T-helper 17 cell (primary cell): ENCODE measurements at places on chromosomes 16 and 17.

DNA sequence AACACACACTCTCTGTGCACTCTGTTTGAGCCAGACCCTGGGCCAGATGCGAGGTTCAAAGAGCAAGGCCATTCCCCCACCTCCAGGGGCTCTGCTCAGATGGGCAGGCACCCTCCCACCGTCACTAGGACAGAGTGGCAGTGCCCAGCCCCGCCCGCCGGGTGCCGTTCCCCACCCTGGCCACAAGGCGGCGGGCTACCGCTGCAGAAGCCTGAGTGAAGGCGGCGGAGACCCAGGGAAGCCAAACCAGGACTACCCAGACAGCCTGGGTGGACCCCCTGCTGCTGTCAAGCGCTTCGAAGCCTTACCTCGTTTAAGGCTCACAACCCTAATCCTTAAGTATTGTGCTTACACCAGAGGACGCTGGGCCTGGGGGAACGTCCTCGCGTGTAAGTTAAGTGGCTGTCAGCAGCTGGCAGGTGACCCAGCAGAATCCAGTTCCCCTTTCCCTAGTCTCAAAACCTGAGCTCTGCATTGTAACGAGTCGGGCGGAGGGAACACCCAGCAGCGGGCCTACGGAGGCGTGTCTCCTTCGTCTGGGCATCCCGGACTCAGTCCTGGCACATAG is 4.5 kb downstream of the ARHGAP27 start:
- peak; percentile 85 for DNase-seq

- DNase-seq = no peak
Measured at GRCh38 chr16:88132836-88133506, 181.7 kb downstream of the BANP start.

DNA sequence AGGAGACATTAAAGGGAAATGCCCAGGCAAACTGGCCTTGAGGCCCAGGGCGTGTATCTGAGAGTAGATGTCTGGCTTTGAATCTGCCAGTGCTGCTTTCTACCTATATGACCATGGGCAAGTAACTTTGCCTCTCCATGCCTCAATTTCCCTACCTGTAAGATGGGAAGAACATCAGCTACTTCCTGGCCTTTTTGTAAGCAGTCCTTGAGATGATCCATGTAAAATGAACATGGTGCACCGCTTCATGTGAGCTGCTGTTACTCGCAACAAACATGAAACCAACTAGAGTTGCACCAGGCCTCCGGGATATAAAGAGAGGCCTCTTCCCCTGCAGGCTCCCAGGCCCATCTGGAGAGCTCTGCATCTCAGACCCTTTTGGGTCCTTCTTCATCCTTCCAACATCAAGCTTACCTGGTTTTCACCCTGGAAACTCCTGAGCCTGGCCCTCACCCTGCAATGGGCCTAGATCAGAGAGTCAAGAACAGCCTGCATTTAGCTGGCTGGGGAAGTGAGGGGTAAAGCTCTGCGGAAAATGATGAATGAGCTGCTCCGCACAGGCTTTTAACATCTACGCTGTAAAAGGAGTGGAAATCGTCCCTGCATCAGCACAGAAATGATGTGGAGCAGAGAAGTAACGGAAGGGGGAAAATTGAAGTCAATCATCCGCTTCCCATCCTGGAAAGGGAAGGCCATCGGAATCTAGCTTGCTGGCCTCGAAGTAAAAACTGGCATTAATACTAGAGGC is 2.3 kb upstream of the MYH11 start:
- DNase-seq = no peak

GRCh38 chr16:81523387-81524115 is 78.9 kb downstream of the CMIP start:
- no peak for DNase-seq

GRCh38 chr17:80191192-80191591 is 21.4 kb downstream of the CARD14 start:
- DNase-seq = no peak

DNA sequence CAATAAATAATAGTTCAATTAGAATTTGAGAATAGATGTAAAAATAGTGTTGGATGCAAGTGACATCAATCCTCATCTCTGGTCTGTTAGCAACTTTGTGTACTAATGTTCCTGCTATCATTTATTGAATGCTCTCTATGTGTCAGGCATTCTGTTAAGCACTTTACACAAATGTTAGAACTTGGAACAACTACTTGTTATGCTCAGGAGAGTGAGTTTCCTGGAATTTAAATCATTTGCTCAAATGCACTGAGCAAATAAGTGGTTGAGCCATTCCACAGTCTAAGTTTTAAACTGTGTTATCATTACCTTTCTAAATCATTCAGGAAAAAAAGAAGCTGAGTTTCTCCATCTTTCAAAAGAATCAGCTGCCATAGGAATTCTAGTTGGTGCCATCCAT is 1327.3 kb upstream of the GOT2 start:
- DNase-seq = no peak

- no peak for DNase-seq
Measured at GRCh38 chr16:67025210-67025550, 3.8 kb upstream of the CBFB start.

DNA sequence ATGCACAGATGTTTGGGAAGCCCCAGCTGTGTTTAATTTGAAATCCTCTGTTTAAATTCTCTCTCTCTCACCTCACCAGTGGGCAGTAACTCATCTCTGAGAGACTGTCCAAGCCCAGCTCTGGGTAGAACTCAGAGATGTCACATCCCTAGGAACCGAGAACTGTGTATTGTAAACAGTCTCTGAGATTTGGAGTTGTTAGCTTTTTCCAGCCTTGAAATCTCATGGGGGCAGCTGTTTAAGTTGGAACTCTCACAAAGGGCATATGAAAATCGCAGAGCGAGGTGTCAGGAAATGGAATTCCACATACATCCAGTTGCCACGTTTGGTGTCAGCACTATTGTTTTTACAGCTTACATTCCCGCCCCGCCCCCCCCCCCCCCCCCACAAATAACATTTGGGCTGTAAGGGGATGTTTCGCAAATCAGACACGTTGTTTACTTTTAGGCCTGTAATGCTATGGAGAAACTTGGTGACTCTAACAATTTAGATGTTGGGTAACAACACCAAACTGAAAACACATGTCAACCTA is 34.3 kb downstream of the VPS35L start:
- no peak for DNase-seq

DNA sequence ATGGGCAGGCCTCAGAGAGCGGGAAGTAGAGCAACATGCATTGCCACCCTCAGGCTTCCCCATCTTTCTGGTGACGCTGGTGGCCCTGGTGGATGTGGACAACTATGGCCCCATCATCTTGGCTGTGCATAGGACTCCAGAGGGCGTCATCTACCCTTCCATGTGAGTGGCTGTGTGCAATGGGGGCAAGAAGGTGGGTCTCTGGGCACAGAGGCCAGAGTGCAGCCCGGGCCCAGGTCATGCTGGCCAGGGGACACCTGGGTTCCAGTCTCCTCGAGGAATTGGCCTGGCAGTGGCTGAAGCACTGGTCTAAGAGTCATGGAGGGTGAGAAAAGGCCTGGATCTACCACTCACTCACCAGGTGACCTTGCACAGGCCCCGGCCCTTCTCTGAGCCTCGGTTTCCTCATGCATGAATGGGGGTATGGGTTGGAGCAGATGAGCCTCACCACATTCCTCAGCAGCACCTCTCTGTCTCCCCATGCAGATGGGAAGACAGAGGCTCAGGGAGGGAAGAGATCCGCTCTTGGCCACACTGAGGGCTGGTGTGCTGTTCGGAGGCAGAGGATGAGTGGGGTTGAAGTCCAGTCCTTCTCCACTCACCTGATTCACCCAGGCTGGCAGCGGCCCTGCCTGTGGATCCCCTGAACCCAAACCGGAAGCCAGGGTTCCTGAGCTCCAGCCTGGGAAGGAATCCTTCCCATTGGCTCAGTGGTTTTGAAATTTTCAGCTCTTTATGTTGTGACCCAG is 7.2 kb upstream of the ADGRG3 start:
- DNase-seq = no peak

- DNase-seq = no peak
Measured at GRCh38 chr17:32019228-32019627, 12.0 kb downstream of the LRRC37B start.

DNA sequence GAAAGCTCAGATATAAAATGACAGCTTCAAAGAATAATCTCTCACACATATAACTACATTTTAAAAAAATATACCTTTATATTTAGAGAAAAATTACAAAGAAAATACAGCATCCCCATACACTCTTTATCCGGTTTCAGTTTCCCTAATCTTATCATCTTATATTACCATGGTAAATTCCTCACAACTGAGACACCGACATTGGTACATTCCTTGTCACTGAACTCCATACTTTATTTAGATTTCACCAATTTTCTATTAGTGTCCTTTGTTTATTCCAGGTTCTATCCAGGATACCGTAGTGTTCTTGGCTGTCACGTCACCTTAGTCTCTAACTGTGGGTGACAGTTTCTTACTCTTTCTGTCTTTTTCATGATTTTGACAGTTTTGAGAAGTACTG is 22.0 kb upstream of the ABCA10 start:
- DNase-seq = no peak

DNA sequence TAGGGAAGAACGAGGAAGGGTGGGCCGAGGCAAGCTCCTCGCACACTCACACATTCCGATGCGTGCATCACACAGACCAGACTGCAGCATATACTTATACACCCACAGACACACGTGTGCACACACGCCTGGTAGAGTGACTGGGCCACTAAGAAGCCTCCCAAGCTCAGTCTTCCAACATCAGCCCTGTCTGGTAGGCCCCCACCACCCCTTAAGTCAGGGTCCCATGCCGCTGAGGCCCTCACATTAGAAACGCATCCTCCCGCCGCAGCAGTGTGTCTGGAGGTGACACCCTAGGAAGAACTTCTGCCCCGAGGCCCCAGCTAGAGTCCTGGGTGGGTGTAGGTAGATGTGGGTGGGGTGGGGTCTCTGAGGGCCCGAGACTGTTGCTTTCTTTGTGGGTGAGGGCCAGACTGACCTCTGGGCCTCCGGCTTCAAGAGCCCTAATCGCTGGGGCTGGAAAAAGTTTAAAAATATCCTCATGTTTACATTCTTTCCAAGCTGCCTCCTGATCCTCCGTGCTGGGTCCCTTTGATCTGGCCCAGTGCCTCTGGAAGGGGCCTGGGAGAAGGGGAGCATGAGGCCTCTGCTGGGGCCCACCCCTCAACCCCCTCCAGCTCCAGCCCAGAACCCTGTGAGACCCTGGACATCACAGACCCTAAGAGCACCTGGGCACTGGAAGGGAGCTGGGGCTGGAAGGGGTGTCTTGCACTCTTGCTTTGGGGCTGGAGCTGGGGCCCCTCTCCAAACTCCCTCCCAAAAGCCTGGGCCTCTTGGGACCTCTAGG is 13.6 kb downstream of the CDH16 start:
- no peak for DNase-seq

DNA sequence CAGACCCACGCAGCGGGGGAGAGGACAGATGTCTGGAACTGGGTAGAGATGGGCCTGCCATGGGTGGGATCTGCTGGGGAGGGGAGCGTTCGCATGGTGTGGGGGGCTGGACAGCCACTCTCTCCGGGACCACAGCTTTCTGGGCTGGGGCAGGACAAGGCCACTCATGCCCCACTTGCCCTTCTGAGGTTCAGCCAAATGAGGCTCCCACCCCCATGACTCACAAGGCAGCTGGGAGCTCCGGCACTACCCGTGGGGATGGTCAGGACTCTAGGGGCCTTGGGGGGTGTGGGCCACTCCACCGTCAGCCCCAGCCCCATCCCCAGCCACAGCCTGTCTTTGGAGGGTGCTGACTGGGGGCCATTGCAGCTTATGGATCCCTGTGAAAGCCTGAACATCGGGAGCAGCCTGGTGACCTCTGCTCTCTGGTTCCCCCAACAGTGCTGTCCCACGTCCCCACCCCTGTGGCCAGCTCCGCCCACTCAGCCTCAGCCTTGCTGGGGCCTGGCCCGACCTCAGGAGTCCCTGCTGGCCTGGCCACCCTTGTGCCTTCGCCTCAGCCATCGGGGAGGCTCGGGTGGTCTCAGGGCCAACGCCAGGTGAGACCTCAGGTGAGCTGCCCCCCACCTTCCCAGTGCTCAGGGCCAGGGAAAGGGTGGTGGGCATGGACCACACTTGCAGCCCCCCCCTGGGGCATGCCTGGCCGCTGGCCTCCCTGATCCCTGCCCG is 4.7 kb upstream of the CDH15 start:
- DNase-seq = no peak

- DNase-seq = no peak
Measured at GRCh38 chr16:62929593-62929992, 893.4 kb upstream of the CDH8 start.

- no peak for DNase-seq
Measured at GRCh38 chr16:56547120-56547948, 17.5 kb upstream of the MT4 start.

DNA sequence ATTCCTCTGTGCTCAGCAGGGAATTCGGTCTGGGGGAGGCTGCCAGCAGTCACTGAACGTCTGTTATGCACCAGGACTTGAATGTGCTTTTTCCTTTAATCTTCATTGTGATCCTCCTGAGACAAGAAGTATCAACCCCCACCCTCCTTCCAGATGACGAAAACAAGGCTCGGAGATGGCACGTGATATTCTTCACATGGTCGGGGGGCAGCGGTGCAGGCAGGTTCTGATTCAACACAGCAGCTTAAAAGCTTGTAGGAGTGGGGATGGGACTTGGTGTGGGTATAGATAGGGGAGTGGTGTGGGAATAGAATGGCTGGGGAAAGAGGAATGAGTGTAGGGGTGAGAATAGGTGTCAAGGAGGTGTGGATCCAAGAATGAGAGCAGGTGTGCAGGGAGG is 6.4 kb downstream of the NECAB2 start:
- DNase-seq = no peak

GRCh38 chr17:9115214-9116191 is 94.2 kb downstream of the NTN1 start:
- DNase-seq = no peak

GRCh38 chr17:42252597-42253550 is 23.3 kb downstream of the STAT5B start:
- DNase-seq = no peak

- DNase-seq = no peak
Measured at GRCh38 chr17:81865733-81866439, 5.3 kb downstream of the ARHGDIA start.

GRCh38 chr17:7932949-7933348 is 943 bp downstream of the CNTROB start:
- DNase-seq = no peak

GRCh38 chr17:34665819-34666763 is 86.7 kb downstream of the TMEM132E start:
- DNase-seq = no peak

- no peak for DNase-seq
Measured at GRCh38 chr16:10180771-10181163, 1.5 kb downstream of the GRIN2A start.

DNA sequence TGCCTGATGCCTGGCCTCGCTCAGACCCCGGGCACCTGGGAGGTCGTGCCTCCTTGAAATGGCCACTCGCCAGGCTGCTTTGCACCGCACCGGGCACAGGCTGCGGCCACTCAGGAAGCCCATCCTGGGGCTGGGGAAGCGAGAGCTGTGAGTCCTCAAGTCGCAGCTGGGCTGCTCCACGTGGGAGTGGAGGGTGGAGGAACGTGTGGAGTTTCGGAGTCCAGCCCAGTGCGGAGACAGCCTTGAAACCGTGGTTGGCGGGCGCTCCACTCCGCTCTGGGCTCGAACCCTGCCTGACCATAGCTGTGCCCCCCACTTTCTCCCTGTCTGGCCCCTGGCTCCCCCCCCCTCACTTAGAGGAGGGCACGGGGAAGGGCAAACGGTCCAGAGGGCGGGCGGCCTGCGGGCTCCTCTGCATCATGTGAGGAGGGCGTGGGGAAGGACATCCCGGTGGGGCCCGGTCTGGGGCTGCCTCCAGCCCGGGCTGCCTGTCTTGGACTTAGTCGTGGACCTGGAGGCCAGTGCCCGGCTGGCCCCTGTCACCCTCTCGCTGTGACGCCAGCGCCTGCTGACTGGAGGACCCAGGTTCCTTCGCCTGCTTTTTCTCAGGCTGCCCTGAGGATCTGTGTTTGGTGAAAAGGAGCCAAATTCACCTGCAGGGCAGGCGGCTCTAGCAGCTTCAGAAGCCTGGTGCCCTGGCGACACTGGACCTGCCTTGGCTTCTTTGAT is 2.5 kb downstream of the UBE2I start:
- no peak for DNase-seq
